ENCODE measurements at places on chromosomes 6 and 20. TPM values are rescaled to one million over a fixed set of nuclear protein-coding genes. Genes with fewer than 3 reads are reported as not detected.

The UNC93A gene
- total RNA-seq = 107 TPM

The RNF5 gene
- total RNA-seq = 53.4 TPM

The EPPIN gene
- total RNA-seq = not detected

The HNF4A gene
- not detected for total RNA-seq

The CFB gene
- 1.4 TPM for total RNA-seq

The CD24 gene
- total RNA-seq = 85.1 TPM

The KCNK16 gene
- not detected for total RNA-seq

The TRIM40 gene
- not detected for total RNA-seq

The CDSN gene
- total RNA-seq = 480 TPM

The PLN gene
- 1.8 TPM for total RNA-seq

The PDYN gene
- total RNA-seq = not detected

The SLCO4A1 gene
- total RNA-seq = 107 TPM

The ECT2L gene
- total RNA-seq = 0.08 TPM

The CALHM6 gene
- 0.65 TPM for total RNA-seq

The DLGAP4 gene
- total RNA-seq = 75.9 TPM

The SF3B5 gene
- total RNA-seq = 124 TPM

The THBS2 gene
- total RNA-seq = 135 TPM

The LATS1 gene
- total RNA-seq = 24.5 TPM

The PLCB4 gene
- 4.6 TPM for total RNA-seq

The RAET1L gene
- 7.1 TPM for total RNA-seq

The WASF1 gene
- total RNA-seq = 8.6 TPM

The MYT1 gene
- total RNA-seq = not detected

The MCHR2 gene
- not detected for total RNA-seq

The CENPB gene
- 103 TPM for total RNA-seq

The TAP1 gene
- total RNA-seq = 90.7 TPM

The PET117 gene
- 14.7 TPM for total RNA-seq

The ADAM33 gene
- 13.2 TPM for total RNA-seq

The MRPL14 gene
- 74.3 TPM for total RNA-seq

The MPC1 gene
- total RNA-seq = 35.4 TPM

The BPIFB1 gene
- not detected for total RNA-seq

The C20orf144 gene
- not detected for total RNA-seq

The UNC5CL gene
- total RNA-seq = 0.49 TPM

The MDFI gene
- 70.9 TPM for total RNA-seq

The PYGB gene
- 219 TPM for total RNA-seq

The NUP43 gene
- total RNA-seq = 19.7 TPM

The RNF39 gene
- 111 TPM for total RNA-seq

The BCAS4 gene
- total RNA-seq = 7.7 TPM

The OR2H2 gene
- total RNA-seq = not detected

The TPBG gene
- total RNA-seq = 31.2 TPM

The BPIFB4 gene
- not detected for total RNA-seq

The DSP gene
- total RNA-seq = 2,497 TPM

The DEFB132 gene
- not detected for total RNA-seq

The OPN5 gene
- total RNA-seq = not detected

The TFAP2D gene
- not detected for total RNA-seq

The SCRT2 gene
- total RNA-seq = not detected

The GPX5 gene
- not detected for total RNA-seq

The MMP24 gene
- 0.11 TPM for total RNA-seq

The SLC17A9 gene
- 1.0 TPM for total RNA-seq

The TRDN gene
- not detected for total RNA-seq

The BMP7 gene
- total RNA-seq = 46.7 TPM

The ROMO1 gene
- total RNA-seq = 57.4 TPM

The PGK2 gene
- total RNA-seq = not detected

The DLK2 gene
- 32.7 TPM for total RNA-seq

The C20orf204 gene
- 1.8 TPM for total RNA-seq

The TBCC gene
- 55.5 TPM for total RNA-seq

Measured in lower leg skin (tissue), 4 donors.